CD8-positive, alpha-beta memory T cell (primary cell): ENCODE measurements at places on chromosomes 12 and 14.

- DNase-seq = no peak
Observed at GRCh38 chr14:32019276-32019675, 57.8 kb upstream of the ARHGAP5 start.

DNA sequence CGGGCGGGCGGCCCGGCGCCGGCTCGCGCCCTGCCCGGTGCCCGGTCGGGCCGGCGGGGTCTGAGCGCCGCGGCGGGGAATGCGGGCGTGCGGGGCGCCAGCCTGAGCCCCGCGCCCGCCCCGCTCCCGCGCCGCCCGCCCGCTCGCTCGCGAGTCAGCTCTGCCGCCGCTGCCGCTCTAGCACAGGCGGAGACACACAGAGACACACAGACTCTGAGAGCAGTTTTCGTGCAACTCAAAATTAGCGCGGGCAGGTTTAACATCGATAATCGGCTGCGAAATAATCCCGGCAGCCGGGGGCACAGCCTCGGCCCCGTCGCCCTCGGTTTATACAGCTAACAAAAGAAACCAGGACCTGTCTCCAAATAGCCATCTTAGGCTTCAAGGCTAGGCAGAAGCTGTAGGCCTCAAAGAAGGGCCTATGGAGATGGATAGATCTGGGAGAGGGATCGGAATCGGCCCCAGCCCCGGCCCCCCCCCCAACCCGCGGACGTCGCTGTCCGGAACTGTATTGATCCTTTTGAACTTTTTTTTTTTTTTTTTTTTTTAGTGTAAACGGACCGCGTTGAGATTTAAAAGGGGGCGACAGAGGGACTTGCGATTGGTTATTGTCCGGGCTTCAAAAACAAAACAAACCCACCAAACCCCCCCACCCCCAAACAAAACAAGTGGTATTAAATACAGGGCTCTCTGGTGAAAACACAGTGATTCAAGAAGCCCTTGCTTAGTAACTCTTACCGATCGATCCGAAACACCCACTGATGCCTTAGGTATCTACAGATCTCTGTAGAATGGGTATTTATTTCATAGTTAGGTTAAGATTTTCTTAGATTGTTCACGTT lies 1.1 kb downstream of the ARID2 start:
- peak; percentile 79 for DNase-seq

DNA sequence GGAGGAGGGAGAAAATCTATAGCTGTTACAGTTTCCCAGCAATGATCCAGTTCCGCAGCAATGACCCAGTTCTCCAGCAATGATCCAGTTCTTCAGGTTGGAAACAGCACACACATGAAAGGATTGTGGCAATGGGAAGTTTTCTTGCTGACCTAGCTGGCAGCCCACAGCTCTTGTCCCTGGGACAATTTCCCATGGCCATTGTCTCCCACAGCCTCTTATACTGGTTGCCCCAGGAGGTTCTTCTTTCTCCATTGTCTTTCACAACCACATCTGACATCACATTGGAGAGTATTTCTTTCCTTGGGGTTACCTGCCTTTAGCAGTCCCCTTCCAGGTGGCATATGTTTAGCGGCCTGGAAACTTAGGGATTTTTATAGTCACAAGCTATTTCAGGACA lies 209.8 kb upstream of the PLEKHG7 start:
- DNase-seq = no peak

- no peak for DNase-seq
Observed at GRCh38 chr12:26188127-26188526, 7.2 kb upstream of the SSPN start.

DNA sequence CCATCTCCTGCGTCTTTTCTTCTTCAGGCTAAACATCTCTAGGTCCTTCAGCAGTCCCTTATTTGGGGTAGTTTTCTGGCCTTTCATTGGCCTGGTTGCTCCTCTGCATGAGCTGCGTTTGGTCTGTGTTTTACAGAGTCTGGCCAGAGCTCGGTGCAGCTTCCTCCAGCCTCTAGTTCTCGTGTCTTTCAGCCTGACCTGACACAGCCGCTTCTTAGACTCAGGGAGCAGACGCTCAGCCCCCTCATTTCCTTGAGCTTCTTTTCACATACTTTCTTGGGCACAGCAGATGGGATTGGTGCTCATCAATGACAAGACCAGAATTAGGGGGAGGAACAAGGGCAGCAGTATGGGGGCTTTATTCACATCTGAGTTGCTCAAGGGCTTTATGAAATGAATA lies 13.6 kb upstream of the GSG1 start:
- no peak for DNase-seq
